Esophagus squamous epithelium (tissue), 5 donors: ENCODE measurements at places on chromosomes 4 and X.
A peak's percentile ranks its signal among the peaks of the same experiment; 100 is the strongest.

DNA sequence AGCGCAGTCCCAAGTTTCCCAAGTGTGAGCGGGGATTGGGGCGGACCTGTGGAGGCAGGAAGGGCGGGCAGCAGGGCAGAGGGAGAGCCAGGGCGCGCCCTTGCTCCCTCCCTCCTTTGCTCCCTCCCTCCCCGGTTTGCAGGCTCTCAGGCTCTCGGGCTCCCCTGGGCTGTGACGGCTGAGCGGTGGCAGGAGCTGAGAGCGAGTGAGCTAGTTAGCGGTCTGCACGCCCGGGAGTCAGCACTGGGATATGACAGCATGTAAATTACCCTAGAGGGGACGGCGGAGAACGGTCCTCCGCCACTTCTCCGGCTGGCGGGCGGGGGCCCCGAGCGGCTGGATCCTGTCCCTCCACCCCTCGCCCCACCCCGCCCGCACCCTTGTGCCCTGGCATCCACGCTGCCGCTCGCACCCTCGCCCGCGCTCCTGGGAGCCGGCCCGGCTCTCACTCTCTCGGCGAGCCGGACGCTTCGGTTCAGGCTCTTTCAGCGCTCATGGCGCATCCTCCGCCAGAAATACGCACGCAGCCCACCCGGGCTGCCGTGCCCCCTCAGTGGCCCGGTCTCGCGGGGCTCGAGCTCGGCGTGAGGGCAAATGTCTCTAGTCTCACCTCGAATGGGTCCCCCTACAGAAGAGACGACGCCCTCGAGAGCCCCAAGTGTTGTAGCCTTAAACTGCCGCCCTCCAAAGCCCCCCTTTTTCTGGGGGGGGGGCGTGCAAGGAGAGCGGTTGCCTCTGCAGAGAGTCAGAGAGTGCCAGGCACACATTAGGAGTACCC lies at the start of gene TSC22D3:
TSC22D3 (minus strand) TSS at position 54 of the 778 bp plus-strand sequence. CDS start 368 bp downstream, outside the sequence.
- DNase-seq: peak; percentile 18

- no peak for DNase-seq
Measured at GRCh38 chrX:42484233-42484632, 293.7 kb downstream of the PPP1R2C start.

- DNase-seq: no peak
Measured at GRCh38 chr4:88350786-88351185, 27.9 kb upstream of the HERC6 start.

- no peak for DNase-seq
Measured at GRCh38 chr4:95294321-95294720, 254.5 kb downstream of the UNC5C start.

DNA sequence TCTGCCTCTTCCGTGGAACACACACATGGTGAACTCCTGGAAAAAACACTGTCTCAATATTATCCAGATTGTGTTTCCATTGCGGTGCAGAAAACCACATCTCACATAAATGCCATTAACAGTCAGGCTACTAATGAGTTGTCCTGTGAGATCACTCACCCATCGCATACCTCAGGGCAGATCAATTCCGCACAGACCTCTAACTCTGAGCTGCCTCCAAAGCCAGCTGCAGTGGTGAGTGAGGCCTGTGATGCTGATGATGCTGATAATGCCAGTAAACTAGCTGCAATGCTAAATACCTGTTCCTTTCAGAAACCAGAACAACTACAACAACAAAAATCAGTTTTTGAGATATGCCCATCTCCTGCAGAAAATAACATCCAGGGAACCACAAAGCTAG lies 87.9 kb downstream of the TET2 start:
- no peak for DNase-seq

GRCh38 chrX:65821721-65822496 lies 154.5 kb downstream of the MSN start:
- DNase-seq: no peak

DNA sequence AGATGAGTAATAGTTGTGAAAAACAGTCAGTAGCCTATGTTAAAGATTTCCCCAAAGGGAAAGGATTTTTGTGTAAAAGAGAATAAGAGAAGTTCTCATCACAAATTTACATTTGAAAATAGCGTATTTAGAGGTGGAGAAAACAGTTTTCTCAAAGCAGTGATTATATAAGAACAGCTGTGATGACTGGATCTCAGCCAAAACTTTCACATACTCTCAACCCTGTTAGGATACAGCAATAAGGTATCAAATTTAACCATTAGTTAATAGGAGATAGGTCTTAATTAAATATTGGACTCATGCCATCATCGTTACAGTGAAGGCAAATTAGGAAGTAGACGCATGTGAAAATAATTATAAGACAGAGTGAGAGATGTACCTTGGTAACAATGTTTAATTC lies 622.7 kb downstream of the PCDH18 start:
- DNase-seq: no peak

DNA sequence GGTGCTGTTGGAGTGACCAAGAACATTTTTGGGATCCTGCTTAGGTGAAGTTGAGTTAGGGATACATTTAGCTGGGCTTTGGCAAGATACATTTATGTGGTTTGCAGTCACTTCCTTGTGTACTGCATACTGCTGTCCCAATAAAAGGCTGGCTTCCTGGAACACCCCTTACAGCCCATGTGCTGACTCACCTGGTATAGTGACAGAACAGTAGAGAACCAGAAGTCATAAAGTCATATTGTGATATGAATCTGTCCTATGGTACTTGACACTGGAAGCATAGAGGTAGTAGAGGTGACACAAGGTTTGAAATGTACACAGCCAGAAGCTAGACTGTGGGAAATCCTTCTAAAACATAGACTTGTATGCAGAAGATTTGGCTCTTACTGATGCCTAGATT lies 55.3 kb upstream of the SLC25A43 start:
- DNase-seq: no peak

GRCh38 chr4:170697045-170697444 lies 607.3 kb upstream of the AADAT start:
- no peak for DNase-seq

DNA sequence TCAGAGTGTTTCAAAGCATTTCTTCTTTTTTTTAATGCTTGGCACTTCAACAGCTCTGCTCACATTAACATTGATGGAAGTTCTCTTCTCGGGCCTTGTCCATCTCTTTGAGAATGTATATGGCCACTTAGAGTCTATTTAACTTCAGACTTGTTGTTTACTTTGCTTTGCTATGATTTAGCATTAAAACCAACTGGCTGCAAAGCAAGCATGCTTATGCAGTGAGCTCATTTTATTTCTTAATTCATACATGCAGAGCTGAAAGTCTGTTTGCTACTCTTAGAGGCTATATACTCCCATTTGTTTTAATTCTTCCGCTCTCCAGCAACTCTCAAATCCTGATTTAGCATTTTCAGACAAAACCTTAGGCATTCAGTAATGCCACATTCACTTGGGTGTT lies 107.6 kb upstream of the PACRGL start:
- no peak for DNase-seq

GRCh38 chr4:186827534-186827897 lies 103.9 kb upstream of the FAT1 start:
- no peak for DNase-seq

- no peak for DNase-seq
Measured at GRCh38 chr4:172680691-172681090, 487.9 kb upstream of the GALNT7 start.

DNA sequence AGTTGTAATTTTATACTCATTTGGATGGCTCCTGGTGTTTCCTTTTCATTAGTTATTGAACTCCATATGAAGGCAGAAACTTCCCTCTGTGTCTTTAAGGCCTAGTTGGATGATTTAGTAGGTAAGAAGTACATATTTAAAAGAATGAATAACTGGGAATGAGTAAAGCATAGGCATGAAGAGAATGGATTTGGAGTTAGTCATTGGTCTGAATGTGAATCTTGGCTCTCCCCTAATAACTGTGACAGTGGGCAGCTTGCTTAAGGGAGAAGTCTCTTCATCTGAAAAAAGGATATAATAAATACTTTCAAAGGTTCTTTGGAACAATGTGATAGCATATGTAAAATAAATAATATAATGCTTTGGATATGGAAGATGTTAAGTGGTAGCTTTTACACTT lies 13.2 kb downstream of the SNX25 start:
- DNase-seq: no peak

GRCh38 chr4:5992171-5992827 lies 25.9 kb downstream of the C4orf50 start:
- no peak for DNase-seq

GRCh38 chr4:186826846-186827533 lies 103.3 kb upstream of the FAT1 start:
- DNase-seq: no peak

DNA sequence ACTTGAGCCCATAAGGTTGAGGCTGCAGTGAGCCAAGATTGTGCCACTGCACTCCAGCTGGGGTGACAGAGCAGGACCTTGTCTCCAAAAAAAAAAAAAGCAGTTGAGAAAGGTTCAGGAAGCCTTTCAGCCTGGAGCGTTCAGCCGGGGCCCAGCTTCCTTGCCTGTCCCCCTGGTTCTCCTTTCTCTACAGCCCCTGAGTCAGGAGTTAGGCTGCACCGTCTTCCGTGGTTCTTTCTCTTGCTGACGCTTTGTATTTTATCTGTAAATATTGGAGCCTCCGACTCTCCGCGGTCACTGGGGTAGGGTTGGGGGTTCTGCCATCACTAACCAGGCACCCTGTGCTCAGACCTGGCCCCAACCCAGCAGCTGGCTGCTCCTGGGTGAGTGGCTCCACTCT lies 13.8 kb upstream of the UVSSA start:
- DNase-seq: no peak

- DNase-seq: no peak
Measured at GRCh38 chr4:141329174-141329569, 108.5 kb downstream of the ZNF330 start.

- DNase-seq: no peak
Measured at GRCh38 chr4:134865675-134866074, 664.1 kb upstream of the PABPC4L start.

DNA sequence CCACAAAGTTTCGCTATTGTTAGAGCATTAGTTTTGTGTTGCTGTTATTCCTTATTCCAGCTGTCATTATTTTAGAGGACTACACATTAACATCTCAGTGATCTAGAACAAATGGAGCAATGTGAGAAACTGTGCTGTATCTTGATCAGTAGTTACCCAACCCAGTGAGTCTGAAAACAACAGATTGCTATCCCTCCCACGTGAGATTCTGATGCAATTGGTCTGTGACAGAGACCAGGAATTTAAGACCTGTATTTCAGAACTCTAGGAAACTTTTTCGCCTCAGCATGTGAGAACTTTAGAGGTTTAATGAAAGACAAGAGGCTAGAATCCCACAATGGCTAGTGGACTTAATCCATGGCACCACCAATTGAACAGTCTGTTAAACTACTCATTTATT lies 35.7 kb upstream of the CDS1 start:
- DNase-seq: no peak

DNA sequence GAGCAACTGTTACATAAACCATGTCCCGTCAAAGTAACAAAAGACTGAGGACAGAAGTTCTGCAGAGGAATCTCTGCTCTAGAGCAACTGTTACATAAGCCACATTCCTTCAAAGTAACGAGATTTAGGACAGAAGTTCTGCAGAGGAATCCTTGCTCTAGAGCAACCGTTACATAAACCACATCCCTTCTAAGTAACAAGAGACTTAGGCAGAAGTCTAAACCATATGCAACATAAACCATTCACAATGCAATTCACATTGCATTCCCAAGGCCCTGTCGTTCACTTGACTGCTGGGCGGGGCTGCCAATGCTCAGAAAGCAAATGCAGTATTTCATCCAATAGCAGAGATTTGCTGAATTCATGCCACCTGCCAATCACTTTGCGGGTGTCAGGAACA lies 124.4 kb upstream of the PUDP start:
- no peak for DNase-seq

DNA sequence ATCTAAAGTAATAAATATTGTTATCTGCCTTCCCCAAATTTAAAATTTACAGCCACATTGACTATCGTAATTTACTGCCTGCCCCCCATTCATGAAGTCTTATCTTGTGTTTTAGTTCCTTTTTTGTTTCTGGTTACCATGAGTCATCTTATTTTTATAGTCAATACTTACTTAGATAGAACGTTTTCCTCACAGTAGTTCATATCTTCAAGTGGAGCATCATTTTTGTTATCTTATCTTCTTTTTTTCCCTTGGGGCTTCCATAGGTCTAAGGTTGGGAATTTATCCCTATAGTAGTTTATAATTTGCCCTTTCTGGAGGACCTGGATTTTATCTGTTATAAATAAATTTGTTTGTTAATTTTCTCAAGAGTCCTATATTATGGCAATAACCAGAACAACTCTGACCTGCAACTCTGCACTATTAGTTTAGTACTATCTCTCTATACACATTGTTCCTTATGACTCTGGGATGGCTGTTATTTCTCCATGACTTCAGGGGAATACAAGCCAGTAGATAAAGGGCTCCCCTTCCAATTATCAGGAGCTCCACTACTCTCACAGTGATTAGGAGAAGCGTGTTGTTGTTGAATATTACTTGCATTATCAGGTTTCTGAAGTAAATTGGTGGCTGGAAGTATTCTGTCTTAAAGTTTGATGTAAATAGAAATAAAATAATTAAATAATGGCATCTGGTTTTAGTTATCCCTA lies 330.6 kb downstream of the GALNTL6 start:
- DNase-seq: no peak

- no peak for DNase-seq
Measured at GRCh38 chr4:26812049-26812714, 48.5 kb upstream of the STIM2 start.

- DNase-seq: no peak
Measured at GRCh38 chrX:63513825-63514568, 162.9 kb upstream of the SPIN4 start.

DNA sequence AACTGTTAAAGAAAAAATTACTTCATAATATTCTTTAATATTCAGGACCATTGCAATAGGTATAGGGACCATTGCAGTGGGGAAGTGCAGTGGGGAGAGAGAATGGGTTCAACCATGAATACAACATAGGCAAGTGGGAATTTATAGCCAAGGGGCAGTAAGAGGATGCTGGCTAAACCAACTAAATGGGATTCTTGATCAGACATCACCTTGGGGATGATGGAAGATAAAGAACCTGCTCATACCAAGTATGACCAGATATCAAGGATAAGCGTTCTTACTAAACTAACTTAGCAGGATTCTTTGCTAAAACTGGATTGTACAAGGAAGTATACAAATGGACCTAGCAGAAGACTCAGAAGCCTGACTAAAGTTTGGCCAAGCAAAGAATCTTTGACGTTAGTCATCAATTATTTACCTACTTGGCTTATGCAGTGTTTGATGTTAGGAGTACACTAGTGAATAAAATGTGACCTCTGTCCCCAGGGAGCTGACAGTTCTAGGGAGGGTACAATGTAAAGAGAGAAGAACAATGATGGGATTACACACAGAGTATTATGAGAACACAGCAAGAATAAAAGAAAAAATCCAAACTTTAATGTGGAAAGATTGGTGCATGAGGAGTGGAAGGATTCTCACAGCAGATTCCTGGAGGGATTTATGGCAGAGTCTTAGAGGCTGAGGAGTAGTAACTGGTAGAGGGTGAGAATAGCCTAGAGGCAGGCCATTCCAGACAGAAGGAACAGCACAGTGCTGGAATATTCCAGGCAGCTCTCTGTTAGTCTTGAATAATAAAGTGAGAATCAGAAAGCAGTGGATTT lies 54.7 kb upstream of the MYOZ2 start:
- DNase-seq: no peak

- no peak for DNase-seq
Measured at GRCh38 chr4:1589098-1589497, 95.0 kb downstream of the FAM53A start.

- no peak for DNase-seq
Measured at GRCh38 chr4:36414248-36414647, 132.8 kb downstream of the DTHD1 start.

GRCh38 chr4:137700072-137700471 lies 167.8 kb upstream of the PCDH18 start:
- no peak for DNase-seq
